ENCODE measurements at places on chromosomes 11 and 22.

GRCh38 chr22:35092406-35092805, 26.4 kb downstream of the ISX start:
- DNase-seq, result no peak

DNA sequence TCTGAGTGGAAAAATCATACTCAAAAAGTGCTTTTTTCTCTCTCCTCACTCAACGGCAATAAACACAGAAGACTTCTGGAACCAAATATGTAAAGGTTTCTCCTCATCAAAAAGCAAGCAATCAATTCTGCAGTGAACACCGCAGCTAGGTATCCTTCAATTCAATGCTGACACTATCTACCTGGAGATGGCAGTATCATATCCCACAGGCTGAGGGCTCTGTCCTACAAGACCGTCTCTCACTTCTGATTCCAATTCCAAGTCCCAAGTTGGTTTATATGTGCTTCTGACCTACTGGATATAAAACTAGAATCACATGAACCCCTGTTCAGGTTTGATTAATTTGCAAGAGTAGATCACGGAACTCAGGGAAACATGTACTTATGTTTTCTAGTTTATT, 59.7 kb upstream of the LUZP2 start:
- no peak for DNase-seq

DNA sequence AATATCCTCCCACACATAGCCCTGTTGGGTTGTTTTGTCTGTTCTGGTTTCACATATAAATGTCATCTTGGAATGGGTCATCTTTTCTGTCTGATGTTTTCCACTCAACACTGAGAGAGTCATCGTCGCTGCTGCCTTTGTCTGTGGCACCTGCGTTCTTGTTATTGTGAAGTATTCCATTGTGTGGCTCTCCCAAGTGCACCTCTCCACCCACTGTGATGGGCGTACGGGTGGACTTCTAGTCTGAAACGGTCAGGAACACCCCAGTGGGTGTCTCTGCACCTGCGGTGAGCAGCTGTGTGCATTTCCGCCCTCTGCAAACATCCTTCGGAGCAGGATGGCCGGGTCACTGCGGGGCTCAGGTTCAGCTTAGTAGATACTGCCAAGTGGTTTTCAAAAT, 34.5 kb upstream of the RTL6 start:
- no peak for DNase-seq

- DNase-seq, result no peak
Measured at GRCh38 chr22:28873183-28873963, 10.0 kb upstream of the ZNRF3 start.

DNA sequence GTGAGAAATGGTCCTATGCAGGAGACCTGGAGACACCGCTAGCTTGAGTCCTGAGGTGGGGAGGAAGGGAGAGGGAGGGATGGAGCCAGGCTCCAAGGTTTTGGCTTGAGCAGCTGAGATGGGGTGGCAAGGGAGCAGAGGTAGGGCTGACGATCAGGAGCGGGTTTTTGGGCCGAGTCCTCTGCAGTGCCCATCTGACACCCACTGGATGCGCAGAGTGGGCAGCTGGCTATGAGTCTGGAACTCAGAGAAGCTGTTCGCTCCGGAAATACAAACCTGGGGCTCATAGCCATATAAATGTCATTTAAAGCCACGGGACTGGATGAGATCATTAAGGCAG, 453 bp upstream of the MAFF start:
- DNase-seq, result no peak

- no peak for DNase-seq
Measured at GRCh38 chr11:65556470-65557279, 1.5 kb downstream of the LTBP3 start.

DNA sequence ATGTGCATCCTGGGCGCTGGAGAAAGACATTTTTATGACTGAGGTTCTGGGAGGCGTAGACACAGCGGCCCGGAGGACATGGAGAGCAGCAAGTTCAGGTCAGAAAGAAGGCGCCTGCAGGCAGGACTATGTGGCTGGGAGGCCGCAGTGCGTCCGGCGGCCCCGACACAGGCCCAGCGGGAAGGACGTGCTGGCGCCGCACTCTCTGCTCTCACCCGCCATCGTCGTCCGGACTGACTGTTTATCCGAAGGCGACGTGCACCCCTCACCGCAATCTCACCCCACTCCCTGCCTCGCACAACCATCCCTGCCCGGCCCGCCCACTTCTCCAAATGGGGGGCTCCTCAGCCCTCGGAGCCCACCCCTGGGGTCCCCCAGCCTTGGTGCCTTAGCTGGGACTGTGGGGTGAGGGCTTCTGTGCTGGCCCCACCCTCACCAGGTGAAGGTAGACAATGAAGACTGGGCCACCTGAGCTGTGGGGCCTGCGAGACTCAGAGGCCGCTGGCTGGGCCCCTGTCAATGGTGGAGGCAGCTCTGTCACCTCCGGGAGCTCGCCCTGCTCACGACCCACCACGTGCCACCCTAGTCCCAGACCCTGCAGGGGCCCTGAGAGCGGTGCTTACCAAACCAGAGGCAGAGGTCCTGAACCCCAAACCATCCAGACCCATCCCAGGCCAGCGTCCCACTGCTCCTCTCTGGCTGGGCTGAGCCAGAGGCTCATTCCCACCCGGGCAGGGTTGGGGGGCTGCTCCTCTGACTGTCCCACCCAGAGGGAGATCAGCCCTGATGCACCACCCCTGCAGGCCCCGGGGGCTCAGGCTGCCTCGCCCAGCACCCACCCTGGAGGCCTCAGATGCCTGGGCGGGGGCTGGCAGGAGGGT, 16.2 kb upstream of the MUC5B start:
- no peak for DNase-seq

GRCh38 chr11:76184551-76184993, 21.7 kb downstream of the WNT11 start:
- no peak for DNase-seq

DNA sequence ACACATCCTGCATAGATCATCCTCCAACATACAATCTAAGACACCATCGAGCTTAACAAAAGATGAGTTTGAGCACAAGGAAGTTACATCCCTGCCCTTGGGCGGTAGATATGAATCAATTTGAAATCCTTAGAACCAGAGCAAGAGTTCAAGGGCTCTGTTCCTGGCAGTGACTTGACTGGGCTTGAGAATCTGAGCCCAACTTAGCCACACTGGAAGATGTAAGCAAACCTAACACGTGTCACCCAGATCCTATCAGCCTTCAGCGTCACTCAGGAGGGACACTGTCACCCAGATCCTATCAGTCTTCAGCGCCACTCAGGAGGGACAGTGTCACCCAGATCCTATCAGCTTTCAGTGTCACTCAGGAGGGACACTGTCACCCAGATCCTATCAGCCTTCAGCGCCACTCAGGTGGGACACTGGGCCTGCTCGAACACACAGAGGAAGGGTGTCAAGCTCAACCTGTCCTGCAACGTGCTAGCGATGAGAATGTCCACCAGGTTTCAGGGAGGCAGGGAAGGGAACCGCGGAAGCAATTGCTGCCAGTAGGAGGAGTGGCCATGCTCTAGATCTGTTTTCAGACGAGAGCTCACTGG, 32.8 kb upstream of the CTSD start:
- no peak for DNase-seq

DNA sequence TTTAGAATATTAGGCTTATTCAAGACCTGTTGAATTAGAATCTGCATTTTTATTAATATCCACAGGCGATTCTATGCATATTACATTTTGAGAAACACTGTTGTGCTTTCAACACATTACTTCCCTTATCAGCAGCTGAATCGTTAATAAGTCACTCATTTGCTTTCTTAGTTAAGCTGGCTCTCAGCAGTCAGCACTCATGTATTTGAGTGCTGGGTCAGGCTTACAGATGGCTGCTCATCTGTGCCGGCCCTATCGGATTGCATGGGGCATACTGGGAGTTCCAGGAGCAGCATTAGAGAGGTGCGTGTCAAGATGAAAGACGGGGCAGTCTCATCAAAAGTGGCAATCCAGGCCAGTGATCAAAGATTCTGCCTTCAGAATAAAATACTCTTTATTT, 10.8 kb upstream of the OR51L1 start:
- DNase-seq, result no peak

- DNase-seq, result no peak
Measured at GRCh38 chr11:127110542-127110941, 110.0 kb upstream of the KIRREL3 start.

GRCh38 chr11:60933416-60934123, 9.3 kb downstream of the TMEM132A start:
- DNase-seq, result no peak

DNA sequence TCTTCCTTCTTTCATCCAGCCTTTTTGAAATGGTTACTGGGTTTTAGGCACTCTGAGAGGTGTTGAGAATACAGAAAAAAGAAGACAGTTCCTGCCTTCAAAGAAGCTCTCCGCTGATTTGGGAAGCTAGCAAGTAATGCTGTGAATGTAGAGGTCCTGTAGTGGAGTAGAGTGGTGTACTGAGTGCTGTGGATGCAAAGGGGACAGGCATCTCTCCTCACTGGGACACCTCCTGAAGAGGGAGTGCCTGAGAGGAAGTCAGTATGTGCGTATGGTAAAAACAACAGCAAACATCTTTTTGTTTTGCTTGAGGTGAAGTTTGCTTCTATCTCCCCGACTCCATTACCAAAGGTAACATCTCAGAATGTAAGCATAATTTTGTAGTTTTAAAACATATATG, 77.5 kb downstream of the EXT2 start:
- DNase-seq, result no peak

GRCh38 chr11:72681226-72682153, 7.3 kb upstream of the PDE2A start:
- DNase-seq, result no peak

DNA sequence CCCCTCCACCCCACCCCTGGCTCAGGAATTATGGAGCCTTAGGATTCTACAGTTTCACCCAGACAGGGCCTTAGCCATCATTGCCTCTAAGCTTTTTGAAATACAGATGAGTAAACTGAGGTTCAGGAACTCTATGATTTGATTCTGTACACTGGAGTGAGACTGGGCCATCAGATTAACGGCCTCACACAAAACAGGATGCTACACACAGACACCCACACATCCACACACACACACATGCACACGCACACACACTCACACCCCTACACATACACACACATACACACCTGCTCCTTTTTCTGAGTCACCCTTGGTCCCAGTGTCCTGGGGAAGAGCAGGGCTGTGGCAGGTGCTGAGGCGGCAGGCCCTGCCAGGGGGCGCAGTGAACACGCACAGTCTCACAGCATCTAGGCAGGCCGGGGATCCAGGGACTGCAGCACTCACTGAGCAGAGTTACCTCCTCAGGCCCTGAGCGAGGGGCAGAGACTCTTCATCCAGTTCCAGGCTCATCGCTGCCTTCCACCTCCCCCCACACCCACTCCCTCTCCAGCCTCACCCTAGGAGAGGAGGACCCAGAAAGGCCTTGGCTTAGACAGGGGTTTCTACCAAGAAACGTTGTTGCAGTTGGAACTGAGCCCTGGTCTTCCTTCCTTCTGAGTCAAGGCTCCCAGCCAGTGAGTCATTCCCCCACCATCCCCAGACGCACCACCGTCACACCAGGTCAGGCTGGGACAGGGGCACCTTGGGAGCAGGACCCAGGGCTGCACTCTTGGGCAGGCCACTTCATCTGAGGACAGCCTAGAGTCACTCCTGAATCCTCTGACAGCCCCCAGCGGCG, 89.8 kb upstream of the PARVA start:
- DNase-seq, result no peak

DNA sequence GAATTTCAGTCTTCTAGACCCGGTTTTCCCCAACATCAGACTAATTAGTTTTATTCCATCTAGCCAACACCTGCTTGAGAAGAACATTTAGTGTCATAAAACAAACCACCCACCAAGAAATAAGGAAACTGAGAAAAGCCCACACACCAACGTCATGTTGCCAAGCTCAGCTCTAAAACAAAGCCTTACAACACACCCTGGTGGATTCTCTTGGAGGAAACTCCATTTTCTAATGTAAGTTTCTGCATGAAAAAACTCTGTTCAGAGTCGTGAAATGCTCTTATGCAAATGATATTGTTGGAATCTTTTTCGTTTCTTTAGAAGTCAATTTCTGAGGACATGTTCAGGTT, 105.0 kb upstream of the RAG2 start:
- no peak for DNase-seq
